Stimulated activated naive CD4-positive, alpha-beta T cell treated with Interleukin-2 at 50 U/mL for 16 hours (primary cell): ENCODE measurements at places on chromosomes 5 and 9.

DNA sequence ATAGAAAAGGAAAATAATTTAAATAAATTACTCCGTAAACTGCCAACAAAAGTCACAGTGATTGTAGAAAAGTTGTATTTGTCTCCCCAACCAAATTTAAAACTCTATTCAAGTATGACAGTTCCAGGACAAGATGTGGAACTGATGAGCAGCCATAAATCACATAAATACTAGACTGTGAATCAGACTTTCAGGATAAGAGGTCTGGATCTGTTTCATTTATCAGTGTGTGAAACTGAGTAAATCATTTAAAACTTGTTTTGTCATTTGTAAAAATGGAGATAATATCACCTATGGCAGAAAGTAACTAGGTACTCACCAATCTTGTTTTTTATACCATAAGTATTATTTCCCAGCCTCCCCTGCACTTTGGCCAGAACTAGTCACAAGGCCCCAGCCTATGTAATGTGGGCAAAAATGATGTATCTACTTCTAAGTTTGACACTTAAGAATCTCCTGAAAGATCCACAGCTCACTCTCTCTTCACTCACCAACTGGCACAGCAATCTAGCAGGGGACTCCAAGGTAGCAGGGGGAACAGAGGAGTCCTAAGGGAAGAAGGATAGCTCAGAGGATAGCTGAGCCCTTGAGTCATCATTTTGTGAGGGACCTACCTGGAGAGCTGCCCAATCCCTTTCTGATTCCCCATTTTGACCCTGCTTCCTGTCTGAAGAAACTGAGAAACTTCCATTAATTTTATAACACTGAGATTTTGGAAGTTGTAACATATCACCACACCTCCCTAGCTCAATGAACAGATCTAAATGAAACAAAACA lies 31.6 kb downstream of the TMEM161B start:
- no peak for DNase-seq

GRCh38 chr5:22918511-22918910 lies 65.4 kb upstream of the CDH12 start:
- DNase-seq: no peak

GRCh38 chr5:149328177-149328576 lies 17.1 kb upstream of the GRPEL2 start:
- DNase-seq: no peak

- DNase-seq: no peak
These were observed 56.9 kb downstream of the GPR21 start for GRCh38 chr9:123090198-123090896.

DNA sequence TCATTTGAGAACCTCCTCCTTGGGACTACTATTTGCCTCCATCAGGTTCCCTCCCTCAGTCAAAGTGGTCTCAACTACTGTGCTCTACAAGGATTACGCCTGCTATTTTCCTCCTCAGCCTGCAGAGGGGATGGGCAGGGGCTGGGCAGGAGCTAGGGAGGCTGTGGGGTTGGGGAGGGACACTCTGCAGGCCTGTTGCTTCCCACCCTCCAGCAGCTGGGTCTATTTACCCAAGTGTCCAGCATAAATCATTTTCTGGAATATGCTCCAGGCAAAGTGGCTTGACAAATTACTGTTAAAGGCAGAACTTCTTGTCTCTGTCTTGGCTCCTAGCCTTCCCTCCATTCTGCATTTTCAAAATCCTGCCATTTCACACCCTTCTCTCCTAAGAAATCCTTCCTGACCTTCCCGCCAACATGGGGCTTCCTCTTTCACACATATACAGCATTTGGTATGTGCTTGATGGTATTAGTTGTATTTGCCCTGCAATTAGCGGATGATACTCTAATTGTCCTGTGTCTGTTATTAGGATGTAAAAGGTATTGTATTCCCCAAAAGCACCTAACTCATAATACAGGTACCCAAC lies 106.7 kb downstream of the EFNA5 start:
- no peak for DNase-seq

GRCh38 chr9:8684978-8685708 lies 885.6 kb upstream of the DMAC1 start:
- no peak for DNase-seq

- no peak for DNase-seq
These were observed 666.7 kb downstream of the LRRC70 start for GRCh38 chr5:63245271-63245670.

GRCh38 chr5:95686651-95687050 lies 3.9 kb upstream of the SPATA9 start:
- no peak for DNase-seq

GRCh38 chr5:173512637-173513435 lies 103.6 kb downstream of the BOD1 start:
- DNase-seq: no peak

DNA sequence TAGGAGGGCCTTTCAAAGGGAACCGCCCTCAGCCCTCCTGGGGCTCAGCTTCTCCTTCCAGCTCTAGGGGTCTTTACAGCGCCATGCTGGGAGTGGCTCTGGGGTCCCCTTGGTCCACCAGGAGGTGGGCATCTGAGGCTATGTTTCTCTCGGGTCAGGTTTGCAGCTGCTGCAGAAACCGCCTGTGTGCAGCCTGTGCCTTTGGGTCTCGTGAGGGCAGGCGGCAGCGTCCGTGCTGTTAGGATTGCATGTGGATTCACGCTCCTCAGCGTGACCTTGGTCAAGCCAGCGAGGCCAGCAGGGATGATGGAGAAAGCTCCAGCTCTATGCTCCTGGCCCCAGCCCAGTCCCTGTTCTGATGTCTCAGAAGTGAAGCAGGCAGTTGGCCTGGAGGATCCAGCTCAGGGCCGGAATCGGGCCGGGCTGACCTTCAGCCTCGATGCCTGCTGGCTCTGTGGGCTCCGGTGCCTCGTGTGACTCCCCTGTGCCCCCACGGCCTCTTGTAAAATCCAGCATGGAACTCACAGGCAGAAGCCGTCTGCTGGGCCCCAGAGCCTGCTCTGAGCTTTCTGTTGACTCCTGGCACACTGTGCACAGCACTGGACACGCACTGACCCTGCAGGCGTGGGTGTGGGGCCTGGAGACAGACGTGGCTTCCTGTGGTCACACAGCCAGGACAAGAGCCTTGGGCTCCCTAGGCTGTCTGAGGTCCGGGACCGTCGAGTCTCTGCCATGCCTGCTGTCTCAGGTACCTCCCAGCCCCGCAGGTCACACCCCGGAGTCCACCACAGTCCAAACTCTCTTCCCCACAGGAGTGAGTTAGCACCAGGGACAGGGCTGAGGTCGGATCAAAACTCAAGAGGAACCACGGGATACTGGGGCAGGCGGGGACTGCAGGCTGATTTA lies 54.3 kb downstream of the TRIP13 start:
- DNase-seq: no peak

GRCh38 chr5:144583541-144584449 lies 413.1 kb downstream of the KCTD16 start:
- DNase-seq: no peak

GRCh38 chr9:1096155-1096964 lies 46.2 kb downstream of the DMRT2 start:
- no peak for DNase-seq

DNA sequence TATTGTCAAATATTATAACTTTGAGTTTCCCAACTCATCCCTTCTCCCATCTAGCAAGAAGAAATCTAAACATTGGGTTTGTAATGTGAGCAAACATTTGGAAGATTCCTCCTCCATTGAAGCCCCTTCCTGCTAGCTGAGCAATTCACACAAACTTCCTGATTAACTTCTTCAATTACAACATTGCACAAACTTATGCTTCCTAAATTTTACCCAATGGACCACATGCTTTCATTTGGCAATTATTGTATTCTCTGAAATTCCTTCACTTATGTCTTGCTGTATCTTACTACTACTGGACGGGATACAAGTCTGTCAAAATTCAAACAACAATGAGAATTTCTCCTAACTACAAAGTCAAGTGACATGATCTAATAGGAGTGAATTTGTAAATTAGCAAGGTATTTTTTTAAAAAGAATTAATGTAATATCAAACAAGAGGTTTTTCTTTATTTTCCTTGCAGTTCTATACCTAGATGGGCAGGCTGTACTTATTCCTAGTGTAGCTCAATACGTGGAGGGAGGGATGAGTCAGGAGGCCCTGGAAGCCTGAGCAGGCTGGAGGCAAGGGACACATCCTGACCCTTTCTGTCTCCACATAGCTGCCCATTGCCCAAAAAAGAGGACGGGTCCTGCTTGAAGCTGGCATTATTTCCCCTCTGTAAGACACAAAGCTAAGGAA lies 11.8 kb upstream of the IFNW1 start:
- no peak for DNase-seq

- no peak for DNase-seq
These were observed 245.1 kb upstream of the ELAVL2 start for GRCh38 chr9:24071091-24071490.

DNA sequence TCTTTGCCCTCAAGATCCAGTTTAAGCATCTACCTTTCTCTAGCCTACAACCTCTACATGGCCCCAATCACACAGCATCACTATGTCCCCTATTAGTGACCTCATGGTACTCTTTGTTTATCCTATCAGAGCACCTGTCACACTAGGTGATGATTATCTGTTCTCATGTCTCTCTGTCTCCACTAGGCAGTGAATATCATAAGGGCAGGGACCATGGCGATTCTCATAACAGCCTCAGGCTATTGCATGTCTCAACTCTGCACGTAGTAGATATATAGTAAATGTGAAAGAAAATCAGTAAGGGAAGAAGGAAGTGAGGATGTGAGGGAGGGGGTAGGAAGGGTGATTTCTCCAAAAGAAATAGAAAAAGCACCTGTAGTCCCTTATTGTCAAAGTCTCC lies 311.0 kb downstream of the NSG2 start:
- DNase-seq: no peak

GRCh38 chr5:125153231-125153630 lies 406.8 kb upstream of the ZNF608 start:
- DNase-seq: no peak
